Activated naive CD8-positive, alpha-beta T cell treated with anti-CD3 and anti-CD28 coated beads for 36 hours (primary cell): ENCODE measurements at places on chromosomes 12 and 14.

GRCh38 chr12:9794484-9795093 is 32.7 kb upstream of the KLRF1 start:
- DNase-seq, result no peak

DNA sequence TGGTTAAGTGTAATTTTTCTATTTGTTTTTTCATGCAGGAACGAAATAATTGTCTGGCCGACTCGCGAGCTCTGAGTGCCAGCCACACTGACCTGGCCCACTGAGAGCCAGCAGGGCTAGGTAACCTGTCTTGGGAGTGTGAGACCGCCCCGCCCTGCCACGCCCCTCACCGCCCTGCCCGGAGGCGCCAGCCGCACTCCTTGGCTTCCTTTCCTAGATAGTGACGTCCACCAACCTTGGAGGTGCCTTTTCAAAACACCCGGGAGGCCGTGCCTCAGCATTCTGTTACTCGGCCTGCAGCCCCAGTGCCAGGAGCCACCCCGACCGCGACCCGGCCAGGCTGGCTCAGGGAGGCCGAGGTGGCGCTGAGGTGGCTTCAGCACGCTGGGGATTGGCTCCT is 21.7 kb downstream of the XRCC3 start:
- DNase-seq, result no peak

GRCh38 chr12:117213295-117213808 is 23.1 kb upstream of the FBXO21 start:
- DNase-seq, result no peak

DNA sequence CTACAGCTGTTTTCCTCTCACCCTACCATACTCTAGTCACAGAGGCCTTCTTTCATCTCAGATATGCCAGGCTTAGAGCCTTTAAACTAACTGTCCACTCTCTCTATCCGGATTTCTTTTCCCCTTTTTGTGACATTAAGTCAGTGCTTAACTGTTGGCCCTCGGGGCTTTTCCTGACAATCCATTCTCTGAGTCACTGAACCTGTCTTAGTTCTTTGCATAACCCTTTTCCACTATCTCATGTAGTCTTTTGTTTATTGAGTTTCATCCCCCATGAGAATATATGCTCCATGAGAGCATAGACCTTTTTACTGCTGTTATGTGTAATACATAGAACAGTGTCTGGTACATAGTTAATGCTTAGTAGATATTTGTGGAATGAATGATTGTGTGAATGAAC is 68.7 kb downstream of the PLEKHA5 start:
- no peak for DNase-seq

DNA sequence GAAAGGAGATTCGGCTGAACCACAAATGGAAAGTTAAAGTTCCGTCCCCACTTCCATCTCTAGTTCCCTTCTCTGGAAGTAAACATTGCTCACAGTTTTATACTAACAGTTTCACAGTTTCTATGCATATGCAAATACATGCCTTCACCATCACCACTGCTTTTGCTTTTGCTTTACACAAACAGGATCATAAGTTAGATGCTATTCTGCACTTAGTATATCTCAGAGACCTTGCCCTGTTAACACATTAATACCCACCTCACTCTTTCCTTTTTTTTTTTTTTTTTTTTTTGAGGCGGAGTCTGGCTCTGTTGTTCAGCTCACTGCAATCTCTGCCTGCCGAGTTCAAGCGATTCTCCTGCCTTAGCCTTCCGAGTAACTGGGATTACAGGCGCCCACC is 890 bp downstream of the TEP1 start:
- no peak for DNase-seq

- no peak for DNase-seq
Measured at GRCh38 chr12:116529686-116530085, 29.5 kb upstream of the MAP1LC3B2 start.

DNA sequence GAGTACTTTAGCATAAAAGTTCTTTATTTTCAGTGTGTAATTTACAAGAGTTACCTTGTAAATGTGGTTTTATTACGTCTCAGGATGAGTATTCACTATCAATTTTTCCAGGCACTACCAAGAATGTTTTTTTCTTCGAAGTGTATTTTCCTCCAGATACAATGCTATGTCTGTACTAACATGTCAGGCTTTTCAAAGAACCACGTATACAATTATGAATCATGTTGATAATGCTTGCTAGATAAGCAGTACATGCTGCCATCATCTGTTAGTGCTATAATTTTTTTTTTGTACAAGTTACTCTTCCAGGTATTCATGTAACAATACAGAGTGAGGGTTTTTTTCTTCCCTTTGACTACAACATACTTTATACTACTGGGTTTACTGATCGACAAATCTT is 5.6 kb upstream of the KANSL2 start:
- no peak for DNase-seq
